ENCODE measurements at places on chromosomes 6 and 20.

GRCh38 chr6:147226163-147226724 lies 22.0 kb downstream of the STXBP5 start:
- no peak for DNase-seq

GRCh38 chr20:38844963-38845362 lies 39.5 kb downstream of the PPP1R16B start:
- DNase-seq = no peak

DNA sequence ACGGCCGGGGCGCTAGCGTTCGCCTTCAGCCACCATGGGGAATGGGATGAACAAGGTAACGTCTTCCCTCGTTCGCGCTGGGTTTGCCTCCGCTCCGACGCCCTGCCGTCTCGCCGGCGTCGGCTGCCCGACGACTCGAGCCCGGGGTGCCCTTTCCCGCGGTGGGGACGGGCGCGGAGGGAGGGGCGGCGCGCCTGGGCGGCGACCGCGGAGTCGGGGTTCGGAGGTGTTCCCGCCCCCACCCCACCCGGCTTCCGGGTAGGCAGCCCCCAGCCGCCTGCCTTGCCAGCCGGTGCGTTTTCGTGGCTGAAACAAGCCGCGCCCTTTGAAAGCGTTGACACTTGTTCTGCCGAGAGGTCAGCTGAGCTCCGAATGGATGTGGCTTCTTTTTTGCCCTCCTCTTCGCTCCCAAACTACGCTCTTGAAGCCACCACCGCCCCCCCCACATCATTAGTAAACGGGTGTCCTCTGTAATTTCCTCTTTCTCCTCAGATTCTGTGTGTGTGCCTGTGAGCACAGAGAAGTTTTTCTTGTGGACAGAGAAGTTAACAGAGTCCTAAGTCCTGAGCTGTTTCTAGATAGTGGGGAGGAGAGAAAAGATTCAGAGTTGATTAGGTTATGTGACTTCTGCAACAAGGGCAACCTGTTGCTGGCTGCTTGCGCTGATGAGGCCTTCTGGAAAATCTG lies 362 bp downstream of the DUSP22 start:
- DNase-seq = peak; percentile 39

- no peak for DNase-seq
Observed at GRCh38 chr6:134621858-134622257, 303.9 kb upstream of the SGK1 start.

DNA sequence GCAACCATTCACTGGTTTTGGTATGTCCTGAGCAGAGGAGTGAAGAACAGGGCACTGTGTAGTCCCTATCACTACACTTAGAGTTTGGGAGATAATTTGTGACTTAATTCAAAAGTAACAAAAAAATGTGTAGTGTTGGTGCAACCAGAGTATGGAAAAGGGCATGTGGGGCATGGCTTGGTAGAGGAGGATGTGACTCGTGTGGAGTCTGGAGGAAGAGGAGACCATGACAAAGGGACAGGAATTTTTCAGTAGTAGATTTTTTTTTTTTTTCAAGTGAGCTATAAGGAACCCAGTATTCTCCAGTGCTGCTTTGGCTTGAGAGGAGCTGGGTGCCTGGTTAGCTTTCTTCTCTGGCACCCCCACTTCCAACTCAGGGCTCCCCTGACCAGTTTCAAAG lies 5.1 kb downstream of the MTRES1 start:
- no peak for DNase-seq

- no peak for DNase-seq
Observed at GRCh38 chr6:36827261-36828079, 11.8 kb downstream of the CPNE5 start.

- DNase-seq = no peak
Observed at GRCh38 chr20:53210931-53211330, 238.8 kb downstream of the TSHZ2 start.

DNA sequence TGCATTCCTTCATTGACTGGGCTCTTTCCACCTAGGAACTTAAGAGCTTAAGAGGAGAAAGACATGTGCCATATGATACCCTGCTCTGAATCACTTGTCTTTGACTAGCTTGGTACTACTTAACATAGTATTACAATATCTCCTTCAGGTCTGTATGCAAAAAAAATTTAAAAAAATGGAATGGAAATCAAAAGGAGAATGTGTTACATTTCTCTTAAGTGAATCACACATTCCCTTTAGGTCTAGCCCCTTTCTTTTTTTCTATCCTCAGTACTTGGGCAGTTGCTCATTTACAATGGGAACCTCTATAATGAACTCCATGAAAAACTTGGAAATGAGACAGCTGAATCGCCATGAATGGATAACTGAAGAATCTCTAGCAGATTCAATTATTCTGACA lies 53.8 kb downstream of the SLC35F1 start:
- DNase-seq = no peak

DNA sequence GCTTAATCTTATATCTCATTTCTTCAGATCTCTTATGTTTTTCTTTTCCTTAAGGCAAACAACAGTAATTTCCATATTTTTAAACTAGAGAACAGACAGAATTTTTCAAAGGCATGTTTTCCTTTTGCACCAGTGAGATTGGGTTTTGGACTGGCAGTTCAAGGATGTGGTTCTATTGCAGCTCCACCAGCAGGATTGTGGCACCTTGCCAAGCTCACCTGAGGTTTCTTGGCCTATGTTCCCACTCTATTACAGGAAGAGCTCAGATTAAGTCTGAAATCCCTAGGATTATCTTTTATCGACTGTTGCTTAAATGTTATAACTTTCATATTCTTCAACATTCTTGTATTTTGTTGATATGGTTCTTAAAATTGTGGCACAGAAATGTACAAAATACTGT lies 218.9 kb downstream of the PLCB4 start:
- DNase-seq = no peak

DNA sequence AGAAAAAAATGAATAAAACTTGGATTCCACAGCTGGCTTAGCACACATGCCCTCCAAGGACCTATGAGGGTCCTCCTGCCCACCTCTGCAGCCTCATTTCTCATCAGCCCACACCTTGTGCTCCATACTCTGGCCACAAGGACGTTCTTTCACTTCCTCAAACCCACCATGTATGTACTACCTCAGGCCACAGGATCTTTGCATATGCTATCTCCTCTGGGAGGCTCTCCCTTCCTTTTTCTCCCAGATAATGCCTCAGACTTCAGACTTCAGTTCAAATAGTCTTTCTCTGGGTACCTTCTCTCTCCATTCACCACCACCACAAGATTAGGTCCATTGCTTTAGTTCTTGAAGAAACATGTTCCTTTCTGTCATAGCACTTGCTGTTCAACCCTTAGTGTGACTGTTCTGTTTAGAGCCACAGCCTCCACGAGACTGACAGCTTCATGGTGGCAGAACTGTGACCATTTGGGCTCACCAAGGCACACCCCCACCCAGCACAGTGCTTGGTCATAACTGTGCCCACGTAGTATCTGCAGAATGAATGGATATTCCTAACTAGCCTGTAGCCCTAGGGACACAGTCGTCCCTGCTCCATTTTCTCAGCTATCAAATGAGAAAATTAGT lies 146.7 kb upstream of the LRFN2 start:
- DNase-seq = no peak
